ENCODE measurements at places on chromosomes 4 and X.

DNA sequence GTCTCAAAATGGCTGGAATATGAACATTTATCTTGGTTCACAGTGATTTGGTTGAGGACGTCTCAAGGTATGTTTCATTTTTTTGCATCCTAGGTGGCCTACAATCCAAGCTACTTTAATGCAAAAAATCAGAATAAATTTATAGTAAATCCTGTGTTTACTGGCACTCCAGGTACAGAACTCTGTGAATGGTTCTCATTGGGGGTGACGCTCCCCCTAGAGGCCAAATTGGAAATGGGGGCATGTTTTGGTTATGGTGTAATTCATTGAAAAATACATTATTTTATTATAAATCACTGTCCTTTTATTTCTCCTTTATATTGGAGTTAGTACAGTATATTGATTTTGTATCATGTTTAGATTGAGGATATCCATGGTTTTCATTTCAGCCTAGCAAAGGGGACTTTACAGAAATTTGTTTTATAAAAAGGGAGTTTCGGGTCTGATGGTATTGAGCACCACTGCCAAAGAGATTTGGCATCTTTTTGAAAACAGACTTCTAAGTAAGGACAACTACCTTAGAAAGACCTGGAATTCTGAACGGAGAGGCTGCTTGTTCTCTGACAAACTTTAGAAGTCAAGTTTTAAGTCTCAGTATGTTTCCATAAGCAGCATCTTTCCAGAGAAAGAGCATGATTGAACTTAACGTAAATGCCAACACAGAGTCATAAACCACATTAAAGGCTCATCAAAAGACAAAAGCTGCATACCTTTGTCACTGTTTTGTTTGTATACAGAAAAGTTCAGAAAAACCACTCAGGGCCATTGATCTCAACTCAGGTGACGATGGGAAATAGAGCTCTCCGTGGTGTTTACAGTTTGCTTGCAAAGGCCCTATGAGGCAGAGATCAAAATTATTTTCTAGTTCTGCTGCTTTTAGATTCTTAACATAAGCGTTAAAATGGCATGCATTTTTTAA, 19.4 kb downstream of the MTM1 start:
- peak; percentile 53 for DNase-seq

- DNase-seq = no peak
Measured at GRCh38 chr4:85842540-85842939, 367.6 kb downstream of the ARHGAP24 start.

DNA sequence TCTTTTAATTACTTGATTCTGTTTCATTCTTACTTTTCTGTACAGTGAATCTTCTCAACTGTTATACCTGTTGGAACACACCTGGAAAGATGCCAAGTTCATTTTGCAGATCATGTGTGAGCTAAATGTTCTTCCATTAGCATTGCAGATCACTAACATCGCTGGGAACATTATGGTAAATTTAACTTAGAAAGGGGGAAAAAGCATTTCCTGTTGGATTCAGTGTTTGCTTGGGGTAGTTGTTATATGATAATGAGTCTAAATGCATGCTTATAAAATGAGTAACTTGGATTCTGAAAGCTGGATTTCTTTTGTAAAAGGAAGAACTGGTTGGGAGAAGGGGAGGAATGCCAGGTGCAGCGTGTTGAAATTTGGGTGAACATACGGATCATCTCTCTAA, 47.6 kb downstream of the POLA1 start:
- no peak for DNase-seq

DNA sequence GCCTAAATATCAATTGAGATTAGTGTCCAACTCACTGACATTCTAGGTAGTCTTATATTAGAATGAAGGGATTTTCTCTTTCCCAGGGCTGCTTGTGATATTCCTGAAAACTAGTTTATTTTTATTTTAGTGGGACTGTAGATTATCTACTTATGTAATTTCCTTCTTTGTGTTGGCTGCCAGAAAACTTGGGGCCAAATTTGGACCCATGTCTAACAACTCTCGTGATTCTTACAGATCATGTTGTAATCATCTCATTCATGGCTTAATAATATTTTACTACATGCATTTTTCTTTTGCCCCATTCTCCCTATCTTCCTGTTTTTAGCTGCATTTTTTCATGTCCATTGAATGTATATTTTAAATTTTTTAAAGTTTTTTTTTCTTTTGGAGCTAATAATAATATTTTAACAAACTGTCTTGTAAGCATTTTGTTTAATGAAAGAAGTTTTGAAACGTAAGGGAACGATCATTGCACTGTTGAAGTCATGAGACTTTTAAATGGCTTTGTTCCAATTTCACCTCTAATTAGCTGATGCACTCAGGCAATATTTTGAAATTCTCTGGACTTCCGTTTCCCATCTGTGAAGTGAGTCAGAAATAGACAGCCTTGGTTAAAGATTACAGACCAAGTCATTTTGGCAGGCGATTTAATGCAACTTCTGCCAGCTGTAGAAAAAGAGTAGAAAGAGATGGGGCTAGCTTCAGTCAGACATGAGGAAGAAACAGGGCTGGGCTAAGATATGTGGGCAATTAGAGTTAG, 14.3 kb upstream of the TDO2 start:
- DNase-seq = no peak

- DNase-seq = no peak
Measured at GRCh38 chr4:24396988-24397387, 187.4 kb downstream of the DHX15 start.

GRCh38 chr4:162061214-162061613, 102.6 kb downstream of the FSTL5 start:
- no peak for DNase-seq

- no peak for DNase-seq
Measured at GRCh38 chr4:103996064-103996463, 276.3 kb upstream of the TACR3 start.

Measured in activated naive CD8-positive, alpha-beta T cell treated with anti-CD3 and anti-CD28 coated beads, Interleukin-2, amount 50 U/mL, for 24 hours (primary cell).